K562 (cell line): ENCODE measurements at places on chromosomes 2 and 18. TPM values are rescaled to one million over a fixed set of nuclear protein-coding genes. Genes with fewer than 3 reads are reported as not detected.
A peak's percentile ranks its signal among the peaks of the same experiment; 100 is the strongest.

SLC11A1 gene
- polyA plus RNA-seq, result 0.69 and 0.99 TPM in 2 replicates

ANKRD30B gene
- polyA plus RNA-seq, result not detected in 2 replicates

ELMOD3 gene
- polyA plus RNA-seq, result 14.5 and 14.6 TPM in 2 replicates

RAB6C gene
- polyA plus RNA-seq, result not detected in 2 replicates

HOXD9 gene
- polyA plus RNA-seq, result not detected in 2 replicates

COL4A4 gene
- polyA plus RNA-seq, result not detected in 2 replicates

MAP3K19 gene
- 0.29 TPM in 1 of 2 replicates, not detected in the other for polyA plus RNA-seq

GRCh38 chr2:98245491-98245890 lies 100.8 kb upstream of the CNGA3 start:
- no peaks in the 10 kb centered on the region for H3K27me3 ChIP-seq
- H3K4me1 ChIP-seq, result no peaks in the 10 kb centered on the region
- DNase-seq, result no peak
- no peaks in the 10 kb centered on the region for H3K36me3 ChIP-seq

DNA sequence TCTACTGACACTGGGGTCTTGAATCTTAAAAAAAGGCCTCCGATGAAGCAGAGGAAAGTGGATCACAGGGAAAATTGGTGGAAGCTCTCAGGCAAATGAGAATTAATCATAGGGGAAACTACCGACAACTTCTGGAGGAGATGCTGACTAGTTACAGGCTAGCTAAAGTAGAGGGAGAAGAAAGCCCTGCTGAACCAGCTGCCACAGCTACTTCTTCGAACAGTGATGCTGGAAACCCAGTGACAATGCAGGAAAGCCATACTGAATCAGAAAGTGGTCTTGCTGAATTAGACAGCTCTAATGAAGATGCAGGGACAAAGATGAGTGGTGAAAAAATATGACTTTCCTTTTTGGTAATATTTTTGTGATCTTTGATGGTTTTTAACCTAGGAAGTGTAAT lies 44.9 kb upstream of the SLC3A1 start:
- H3K4me1 ChIP-seq, result no peaks in the 10 kb centered on the region
- H3K27ac ChIP-seq, result no peak overlapping the region
- peaks cover 16% of the 10 kb centered on the region; the same call in 1 of the 3 replicates for H3K36me3 ChIP-seq
- H3K4me3 ChIP-seq, result no peak overlapping the region
- no peak for DNase-seq

GRCh38 chr2:3617198-3617890 lies 22.4 kb downstream of the COLEC11 start:
- H3K27me3 ChIP-seq, result no peaks in the 10 kb centered on the region
- no peak for DNase-seq
- no peak overlapping the region for H3K4me3 ChIP-seq
- H3K4me1 ChIP-seq, result no peaks in the 10 kb centered on the region; the same call in 1 of the 2 replicates

DNA sequence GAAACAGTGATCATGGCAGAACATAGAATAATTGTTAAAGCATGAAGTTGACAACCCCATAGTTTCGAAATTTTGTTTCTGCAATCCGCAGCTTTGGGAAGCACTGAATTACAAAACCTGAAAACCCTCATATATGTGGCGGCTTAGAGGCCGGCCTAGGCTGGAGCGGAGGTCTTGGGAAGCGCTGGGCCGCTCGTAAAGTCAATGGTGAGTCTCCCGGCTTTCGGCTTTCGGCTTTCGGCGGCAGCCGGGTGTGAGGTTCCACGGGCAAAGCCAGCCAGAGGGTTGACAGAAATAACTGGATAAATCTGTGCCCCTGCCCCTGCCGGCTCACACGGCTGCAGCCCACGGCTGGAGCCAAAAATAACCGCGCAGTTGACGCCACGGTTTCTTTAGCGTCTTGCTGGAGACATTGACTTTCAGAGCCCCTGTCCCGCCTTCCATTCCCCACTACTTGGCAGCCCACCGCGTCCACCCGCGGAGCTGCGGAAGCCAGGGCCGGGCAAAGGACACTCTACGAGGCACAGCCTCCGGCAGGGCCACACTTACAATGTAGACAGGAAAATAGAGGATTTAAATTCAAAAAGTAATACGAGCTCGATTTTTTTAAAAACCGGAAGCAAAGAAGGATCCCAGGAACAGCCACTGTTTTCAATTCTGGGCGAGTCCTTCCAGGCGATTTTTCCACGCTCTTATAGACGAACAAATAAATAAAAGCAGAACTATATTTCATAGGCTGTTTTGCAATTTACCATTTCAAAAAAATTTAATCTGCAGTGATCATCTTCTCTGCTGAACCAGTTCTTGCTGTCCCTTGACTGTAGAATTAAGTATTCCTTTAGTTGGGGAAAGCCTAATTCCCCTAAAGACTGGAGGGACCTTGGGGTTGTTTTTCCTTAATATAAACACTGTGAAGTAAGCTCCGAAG lies 28.3 kb upstream of the ATP6V1B1 start:
- H3K27me3 ChIP-seq, result peaks cover 41% of the 10 kb centered on the region
- DNase-seq, result no peak
- H3K4me1 ChIP-seq, result peaks cover 13% of the 10 kb centered on the region

- no peak overlapping the region for H3K27ac ChIP-seq
- no peaks in the 10 kb centered on the region for H3K27me3 ChIP-seq
- no peak for DNase-seq
- H3K4me1 ChIP-seq, result no peaks in the 10 kb centered on the region
- H3K4me3 ChIP-seq, result no peak overlapping the region
Measured at GRCh38 chr2:233444501-233444900, 90.2 kb downstream of the DGKD start.

GRCh38 chr2:174590928-174591648 lies 6.5 kb downstream of the WIPF1 start:
- H3K4me1 ChIP-seq, result no peaks in the 10 kb centered on the region
- no peaks in the 10 kb centered on the region; the same call in 2 of the 3 replicates for H3K27me3 ChIP-seq
- H3K36me3 ChIP-seq, result no peaks in the 10 kb centered on the region
- DNase-seq, result no peak
- no peak overlapping the region for H3K4me3 ChIP-seq
- no peak overlapping the region for H3K27ac ChIP-seq

DNA sequence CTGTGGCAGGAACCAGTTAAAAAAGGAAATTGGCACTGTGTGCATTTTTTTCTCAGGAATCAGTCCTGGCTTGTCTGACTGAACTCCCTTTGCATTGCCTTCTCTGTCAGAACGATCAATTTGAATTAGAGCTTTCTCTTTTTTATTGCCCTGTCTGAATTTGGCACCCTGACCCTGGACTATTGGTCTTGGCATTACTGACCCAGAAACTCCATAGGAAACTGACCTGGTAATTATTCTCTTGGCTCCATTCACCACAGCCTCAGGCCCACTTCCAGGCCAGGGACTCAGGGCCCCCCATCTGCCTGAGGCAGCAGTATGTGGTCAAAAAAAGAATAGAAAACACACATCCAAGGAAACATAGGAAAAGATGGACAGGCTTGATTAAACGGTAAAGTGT lies 32.0 kb upstream of the CCDC88A start:
- H3K27ac ChIP-seq, result no peak overlapping the region
- no peak overlapping the region for H3K4me3 ChIP-seq
- no peak for DNase-seq

DNA sequence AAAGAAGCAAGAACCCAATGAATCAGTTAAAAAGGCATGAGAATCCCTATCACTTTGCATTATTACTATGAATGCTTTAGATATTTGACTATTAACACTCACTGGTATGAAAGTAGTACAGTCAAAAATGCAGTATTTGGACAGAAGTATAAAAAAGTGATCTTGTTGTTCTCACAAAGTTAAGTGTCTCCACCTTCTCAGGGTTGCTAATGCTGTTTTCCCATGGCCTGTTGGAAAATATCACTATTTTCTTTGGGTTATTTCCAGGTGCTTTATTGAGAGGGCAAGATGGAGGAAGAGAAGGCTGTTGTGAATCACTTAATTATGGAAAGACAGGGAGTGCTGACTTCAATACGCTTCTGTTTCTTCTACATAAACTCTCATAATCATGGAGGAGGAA lies 13.6 kb upstream of the CREB1 start:
- H3K4me1 ChIP-seq, result peaks cover 9% of the 10 kb centered on the region; the same call in 1 of the 3 replicates
- no peak overlapping the region for H3K4me3 ChIP-seq
- H3K27me3 ChIP-seq, result no peaks in the 10 kb centered on the region
- H3K27ac ChIP-seq, result no peak overlapping the region

GRCh38 chr2:42935692-42936671 lies 143.6 kb upstream of the HAAO start:
- no peak for DNase-seq
- H3K27ac ChIP-seq, result no peak overlapping the region
- H3K27me3 ChIP-seq, result no peaks in the 10 kb centered on the region
- no peak overlapping the region for H3K4me3 ChIP-seq
- peaks cover 51% of the 10 kb centered on the region for H3K4me1 ChIP-seq
- H3K36me3 ChIP-seq, result no peaks in the 10 kb centered on the region

- H3K4me3 ChIP-seq, result no peak overlapping the region
- no peaks in the 10 kb centered on the region for H3K27me3 ChIP-seq
- H3K4me1 ChIP-seq, result no peaks in the 10 kb centered on the region
- no peak for DNase-seq
- H3K36me3 ChIP-seq, result peaks cover 10% of the 10 kb centered on the region; the same call in 1 of the 3 replicates
Measured at GRCh38 chr18:54169431-54170403, 54.8 kb downstream of the MBD2 start.

DNA sequence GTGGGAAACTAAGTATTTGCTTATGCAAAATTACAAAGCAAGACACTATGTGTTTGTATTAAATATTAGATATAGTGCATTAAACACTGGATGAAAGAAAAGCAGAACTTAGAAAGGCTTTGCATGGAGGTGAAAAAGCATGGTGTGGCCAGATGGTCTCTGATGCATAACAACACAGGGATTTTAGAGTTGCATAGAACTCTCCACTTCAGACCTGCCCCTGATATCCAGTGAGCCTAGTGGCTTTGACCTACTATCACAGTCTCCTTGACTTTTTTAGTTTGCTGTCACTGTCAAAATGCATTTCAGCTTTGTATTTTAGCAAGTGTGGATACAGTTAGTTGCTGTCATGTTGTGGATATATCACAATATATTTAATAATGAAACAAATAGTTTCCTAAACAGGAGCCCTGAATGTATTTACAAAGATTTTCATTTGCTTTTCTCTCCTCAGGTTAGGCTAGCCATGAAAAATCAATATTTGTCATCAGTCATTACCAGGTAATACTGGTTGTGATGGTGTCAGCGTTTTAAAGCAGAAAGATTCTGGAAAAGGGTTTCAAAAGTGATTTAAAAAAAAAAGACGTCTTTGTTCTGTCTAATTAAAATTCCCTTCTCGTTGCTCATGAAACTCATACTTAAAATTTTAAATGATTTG lies 5.2 kb downstream of the CSRNP3 start:
- no peaks in the 10 kb centered on the region for H3K4me1 ChIP-seq
- DNase-seq, result no peak
- H3K27me3 ChIP-seq, result no peaks in the 10 kb centered on the region
- no peak overlapping the region for H3K4me3 ChIP-seq
- H3K27ac ChIP-seq, result no peak overlapping the region

DNA sequence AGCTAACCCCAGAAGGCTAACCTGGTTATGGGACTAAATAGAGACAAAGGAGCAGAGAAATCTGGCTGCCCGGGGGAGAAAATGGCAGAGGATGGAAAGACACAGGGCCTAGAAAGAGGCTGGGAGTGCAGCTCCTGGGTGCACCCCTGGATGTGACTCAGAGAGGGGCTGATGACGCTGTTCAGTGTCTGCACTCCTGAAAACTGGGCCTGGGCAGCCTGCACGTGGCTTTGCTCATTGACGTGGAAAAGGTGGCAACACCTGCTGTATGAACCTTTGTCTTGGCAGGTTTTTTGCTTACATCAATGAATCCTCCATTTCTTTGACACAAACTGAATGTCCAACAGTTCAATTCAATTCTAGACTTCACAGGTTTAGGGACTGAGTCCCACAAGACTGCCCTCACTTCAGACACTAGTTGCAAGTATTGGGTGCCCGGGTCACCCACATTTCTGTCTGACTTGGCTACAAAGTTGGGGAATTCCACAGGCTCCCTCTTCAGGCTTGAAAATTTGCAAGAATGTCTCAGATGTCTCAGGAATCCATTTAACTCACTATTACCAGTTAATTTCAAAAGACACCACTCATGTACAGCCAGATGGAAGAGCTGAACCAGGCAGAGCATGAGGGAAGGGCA lies 47.3 kb upstream of the PUM2 start:
- H3K27me3 ChIP-seq, result peaks cover 53% of the 10 kb centered on the region
- no peak for DNase-seq
- H3K4me1 ChIP-seq, result no peaks in the 10 kb centered on the region

DNA sequence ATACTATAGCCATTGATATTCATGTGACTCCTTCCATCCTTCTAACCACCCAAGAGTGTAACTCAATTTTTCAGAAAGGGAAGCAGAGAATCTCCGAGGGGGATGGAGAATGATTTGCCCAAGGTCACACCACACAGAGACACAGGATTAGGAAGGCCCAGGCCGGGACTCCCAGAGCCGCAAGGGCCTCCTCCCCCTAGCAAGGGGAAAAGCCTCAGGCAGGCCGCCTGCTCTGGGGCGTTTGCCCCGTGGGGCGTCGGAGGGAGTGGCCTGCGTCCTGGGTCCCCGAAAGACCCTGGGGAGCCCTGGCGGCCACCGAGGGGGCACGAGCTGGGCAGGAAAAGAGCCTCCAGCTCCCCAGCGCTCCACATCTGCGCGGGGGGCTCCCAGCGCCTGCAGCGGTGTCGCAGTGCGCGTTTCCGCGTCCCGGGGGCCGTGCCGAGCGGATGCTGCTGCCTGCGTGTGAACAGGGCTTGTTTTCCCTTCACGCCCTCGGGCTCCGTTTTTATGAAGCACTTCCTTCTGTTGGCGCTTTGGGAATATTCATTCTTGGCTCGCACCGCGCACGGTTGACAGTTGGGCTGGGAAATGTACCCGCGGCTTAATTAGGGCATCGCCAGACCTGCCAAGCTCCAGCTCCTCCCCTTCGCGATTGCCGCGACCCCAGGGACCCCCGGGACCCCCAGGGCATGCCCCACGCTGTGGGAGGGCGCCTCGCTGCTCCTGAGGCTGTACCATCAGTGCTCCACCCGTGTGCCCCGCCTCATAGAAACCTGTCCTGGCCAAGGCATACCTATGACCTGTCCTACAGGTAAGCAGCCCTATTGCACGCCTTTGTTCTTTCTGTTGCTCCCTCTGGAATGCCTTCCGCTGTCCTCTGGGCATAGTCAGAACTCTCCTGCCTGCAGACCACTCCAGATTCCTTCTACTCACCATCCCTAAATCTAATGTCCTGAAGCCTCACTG lies 158.9 kb upstream of the GLI2 start:
- H3K27ac ChIP-seq, result no peak overlapping the region
- H3K4me1 ChIP-seq, result peaks cover 6% of the 10 kb centered on the region; the same call in 1 of the 2 replicates
- no peaks in the 10 kb centered on the region for H3K36me3 ChIP-seq

- no peaks in the 10 kb centered on the region; the same call in 1 of the 3 replicates for H3K4me1 ChIP-seq
- no peak overlapping the region for H3K4me3 ChIP-seq
- no peaks in the 10 kb centered on the region for H3K27me3 ChIP-seq
- no peaks in the 10 kb centered on the region for H3K36me3 ChIP-seq
- peak; percentile 16 for DNase-seq
Measured at GRCh38 chr2:176931588-176932563, 280.7 kb upstream of the HNRNPA3 start.

DNA sequence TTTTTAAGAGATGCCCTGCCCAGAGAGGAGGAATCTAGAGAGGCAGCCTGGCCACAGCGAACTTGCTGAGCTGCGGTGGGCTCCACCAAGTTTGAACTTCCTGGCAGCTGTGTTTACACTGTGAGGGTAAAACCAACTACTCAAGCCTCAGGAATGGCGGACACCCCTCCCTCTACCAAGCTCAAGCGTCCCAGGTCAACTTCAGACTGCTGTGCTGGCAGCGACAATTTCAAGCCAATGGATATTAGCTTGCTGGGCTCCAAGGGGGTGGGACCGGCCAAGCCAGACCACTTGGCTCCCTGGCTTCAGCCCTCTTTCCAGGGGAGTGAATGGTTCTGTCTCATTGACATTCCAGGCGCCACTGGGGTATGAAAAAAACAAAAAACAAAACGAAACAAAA lies 289.4 kb downstream of the KCNS3 start:
- H3K4me1 ChIP-seq, result no peaks in the 10 kb centered on the region
- no peak overlapping the region for H3K4me3 ChIP-seq
- H3K27me3 ChIP-seq, result no peaks in the 10 kb centered on the region
- no peaks in the 10 kb centered on the region for H3K36me3 ChIP-seq

- H3K27ac ChIP-seq, result no peak overlapping the region
- H3K4me1 ChIP-seq, result no peaks in the 10 kb centered on the region
Measured at GRCh38 chr2:224449212-224450147, 47.6 kb upstream of the FAM124B start.
